ENCODE measurements at places on chromosomes 12 and 14. TPM values are rescaled to one million over a fixed set of nuclear protein-coding genes. Genes with fewer than 3 reads are reported as not detected.

DNA sequence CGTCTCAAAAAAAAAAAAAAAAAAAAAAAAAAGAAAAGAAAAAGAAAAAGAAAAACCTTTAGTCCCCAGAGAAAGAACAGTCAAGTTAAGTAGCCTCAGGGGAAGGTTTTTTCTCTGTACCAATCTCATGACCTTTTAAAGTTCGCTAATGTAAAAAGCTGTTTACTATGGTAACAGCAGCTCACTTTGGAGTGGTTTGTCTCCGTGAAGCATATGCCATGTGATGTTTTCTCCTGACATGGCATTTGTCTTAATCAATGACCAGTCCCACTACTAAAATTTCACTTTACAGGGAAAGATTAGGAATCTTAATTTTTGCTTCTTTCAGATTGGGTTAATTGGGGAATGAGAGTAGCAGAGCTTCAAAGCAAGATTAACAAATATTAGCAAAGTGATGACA is 4.3 kb downstream of the RNF212B start:
- H3K4me1 ChIP-seq: peaks cover 3% of the 10 kb centered on the region
- H3K27ac ChIP-seq: no peak overlapping the region
- H3K4me3 ChIP-seq: no peak overlapping the region
- no peaks in the 10 kb centered on the region for H3K36me3 ChIP-seq
- H3K27me3 ChIP-seq: peaks cover 13% of the 10 kb centered on the region
- no peak for DNase-seq

Gene SLC6A15
- total RNA-seq: 0.17 TPM

Gene GPR68
- total RNA-seq: 6.9 TPM

Gene JPH4
- 0.12 TPM for total RNA-seq

Gene SELPLG
- total RNA-seq: 60.1 TPM

Gene TSHR
- not detected for total RNA-seq

DNA sequence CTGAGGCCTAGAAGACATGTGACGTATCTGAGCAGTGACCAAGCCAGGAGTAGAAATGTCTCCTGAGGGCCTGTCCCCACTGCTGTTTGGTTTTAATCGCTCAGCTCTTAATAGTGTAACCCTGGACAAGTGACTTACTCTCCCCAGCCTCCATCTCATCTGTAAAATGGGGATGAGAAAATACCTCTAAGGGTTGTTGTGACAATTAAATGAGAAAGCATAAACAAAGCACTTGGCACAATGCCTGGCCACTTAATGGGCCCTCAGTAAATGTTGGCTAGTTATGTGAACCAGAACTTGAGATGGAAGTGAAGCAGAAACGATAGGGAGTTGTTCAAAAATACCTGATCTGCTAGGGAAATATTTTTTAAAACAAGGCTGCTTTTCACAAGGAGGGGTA is 58.2 kb downstream of the HMGA2 start:
- no peak overlapping the region for H3K27ac ChIP-seq
- DNase-seq: no peak
- no peak overlapping the region for H3K4me3 ChIP-seq
- H3K36me3 ChIP-seq: no peaks in the 10 kb centered on the region
- H3K27me3 ChIP-seq: peaks cover 35% of the 10 kb centered on the region
- H3K4me1 ChIP-seq: peaks cover 4% of the 10 kb centered on the region

Gene RASAL1
- total RNA-seq: 4.4 TPM

- no peaks in the 10 kb centered on the region for H3K27me3 ChIP-seq
- no peak overlapping the region for H3K27ac ChIP-seq
- H3K36me3 ChIP-seq: no peaks in the 10 kb centered on the region
- H3K4me1 ChIP-seq: no peaks in the 10 kb centered on the region
- DNase-seq: no peak
Observed at GRCh38 chr12:25566202-25566949, 13.3 kb upstream of the LMNTD1 start.

Gene SSTR1
- total RNA-seq: not detected

DNA sequence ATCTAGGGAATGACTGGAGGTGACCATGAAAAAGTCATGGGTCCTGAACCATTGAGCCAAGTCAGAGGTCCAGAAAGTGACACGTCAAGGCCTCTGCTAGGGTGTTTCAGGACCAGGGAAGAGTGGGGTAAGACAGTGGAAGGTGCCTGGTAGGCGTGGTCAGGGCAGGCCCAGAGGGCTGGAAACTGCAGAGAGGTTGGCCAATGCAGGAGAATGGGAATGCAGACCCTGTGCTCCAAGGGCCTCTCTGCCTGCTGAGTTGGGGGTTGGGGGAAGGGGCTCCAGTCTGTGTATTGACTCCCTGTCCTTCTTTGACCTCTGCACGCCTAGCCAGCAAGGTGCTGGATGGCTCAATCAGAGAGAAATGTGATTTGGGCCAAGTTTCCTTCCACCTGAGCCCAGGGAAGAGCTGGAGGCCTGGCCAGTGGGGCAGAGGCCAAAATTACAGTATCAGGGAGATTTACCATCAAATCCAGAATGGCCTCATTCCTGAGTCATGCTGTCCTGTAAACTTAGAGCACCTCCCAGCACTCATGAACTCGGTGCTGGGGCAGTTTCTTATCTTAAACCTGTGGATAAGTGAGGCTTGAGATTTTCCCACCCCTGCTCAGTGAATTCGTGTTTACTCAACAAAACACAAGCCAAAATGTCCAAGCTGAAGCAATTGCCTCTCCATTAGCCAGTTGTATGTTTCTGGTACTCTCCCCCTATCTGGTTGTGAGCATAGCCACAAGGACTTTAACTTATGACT is 24.4 kb downstream of the IRF2BPL start:
- no peak overlapping the region for H3K4me3 ChIP-seq
- H3K36me3 ChIP-seq: no peaks in the 10 kb centered on the region
- H3K27ac ChIP-seq: no peak overlapping the region
- H3K4me1 ChIP-seq: peaks cover 4% of the 10 kb centered on the region
- no peaks in the 10 kb centered on the region for H3K27me3 ChIP-seq
- no peak for DNase-seq

DNA sequence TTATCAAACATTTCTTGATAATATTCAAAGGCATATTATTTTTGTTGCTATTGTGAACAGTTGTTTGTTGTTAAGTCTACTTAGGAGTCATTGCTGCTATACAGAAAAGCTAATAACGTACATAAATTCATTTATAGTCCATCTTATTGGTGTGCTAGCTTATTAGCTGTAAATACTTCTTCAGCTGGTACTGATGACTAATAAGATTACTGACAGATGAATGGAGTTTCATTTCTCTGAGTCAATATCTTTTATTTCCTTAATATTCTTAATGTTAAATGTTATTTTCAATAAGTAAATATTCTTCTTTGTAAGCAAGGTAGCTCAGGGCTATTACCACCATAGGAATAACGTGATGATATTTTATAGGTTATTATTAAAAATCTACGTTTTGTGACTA is 139.4 kb upstream of the SLCO1C1 start:
- DNase-seq: no peak
- no peak overlapping the region for H3K27ac ChIP-seq
- no peaks in the 10 kb centered on the region for H3K4me1 ChIP-seq
- no peaks in the 10 kb centered on the region for H3K36me3 ChIP-seq

Gene RNASE1
- total RNA-seq: not detected

Gene RFX4
- total RNA-seq: not detected

Gene KRT6A
- total RNA-seq: not detected

- H3K36me3 ChIP-seq: peaks cover 54% of the 10 kb centered on the region
- no peak for DNase-seq
- H3K4me3 ChIP-seq: no peak overlapping the region
- H3K4me1 ChIP-seq: peaks cover 81% of the 10 kb centered on the region
- peak overlapping the region; percentile 59 for H3K27ac ChIP-seq
Observed at GRCh38 chr14:102811971-102812370, 34.7 kb downstream of the TRAF3 start.

GRCh38 chr12:58381546-58381945 is 440.2 kb downstream of the ATP23 start:
- DNase-seq: no peak
- H3K36me3 ChIP-seq: no peaks in the 10 kb centered on the region
- H3K4me1 ChIP-seq: no peaks in the 10 kb centered on the region
- no peak overlapping the region for H3K4me3 ChIP-seq

DNA sequence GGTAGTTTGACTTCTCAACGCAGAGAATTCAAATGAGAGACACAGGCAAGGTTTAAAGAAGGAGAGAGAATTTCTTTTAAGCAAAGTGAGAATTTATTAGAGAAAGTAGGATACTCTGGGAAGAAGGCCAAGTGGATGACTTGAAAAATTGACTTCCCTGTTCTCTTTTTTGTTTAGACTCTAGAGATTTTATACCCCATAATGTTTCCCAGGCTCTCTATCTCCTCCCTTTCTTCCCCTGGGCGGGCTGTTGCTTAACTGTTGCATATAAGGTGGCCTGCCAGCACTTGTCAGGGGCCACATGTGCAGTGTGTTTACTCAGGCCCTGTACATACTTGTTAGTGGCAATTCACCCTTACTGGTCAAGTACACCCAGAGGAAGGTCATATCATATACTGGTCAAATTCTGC is 403.7 kb downstream of the SLC6A15 start:
- DNase-seq: no peak
- H3K36me3 ChIP-seq: no peaks in the 10 kb centered on the region
- H3K4me1 ChIP-seq: no peaks in the 10 kb centered on the region
- H3K4me3 ChIP-seq: no peak overlapping the region

GRCh38 chr12:114266536-114266935 is 139.4 kb downstream of the TBX5 start:
- H3K4me1 ChIP-seq: no peaks in the 10 kb centered on the region
- H3K4me3 ChIP-seq: no peak overlapping the region
- no peaks in the 10 kb centered on the region for H3K36me3 ChIP-seq
- H3K27ac ChIP-seq: no peak overlapping the region
- no peak for DNase-seq

- peak; percentile 12 for DNase-seq
- H3K4me3 ChIP-seq: no peak overlapping the region
- H3K27me3 ChIP-seq: peaks cover 15% of the 10 kb centered on the region
Observed at GRCh38 chr12:52837413-52837741, 3.3 kb upstream of the KRT79 start.

Gene GPRC5A
- total RNA-seq: 0.07 TPM

Gene IL23A
- 47.6 TPM for total RNA-seq

- no peak within 1 kb of the TSS for H3K4me3 ChIP-seq
- peaks cover 1% of the 10 kb centered on the region for H3K4me1 ChIP-seq
- H3K27ac ChIP-seq: no peak within 1 kb of the TSS
- H3K27me3 ChIP-seq: peaks cover 46% of the 10 kb centered on the region
- DNase-seq: no peak
- no peaks in the 10 kb centered on the region for H3K36me3 ChIP-seq
Observed at GRCh38 chr12:46825591-46826414, at the start of gene SLC38A4. SLC38A4 (minus strand) TSS chr12:46825997; CDS start chr12:46793071, 32,926 bp downstream.

GRCh38 chr12:11811008-11811407 is 161.5 kb downstream of the ETV6 start:
- H3K27me3 ChIP-seq: no peaks in the 10 kb centered on the region
- H3K27ac ChIP-seq: peak overlapping the region; percentile 78
- no peak for DNase-seq
- peaks cover 13% of the 10 kb centered on the region for H3K36me3 ChIP-seq
- peaks cover 82% of the 10 kb centered on the region for H3K4me1 ChIP-seq

GRCh38 chr14:77097006-77097699 is 905 bp upstream of the CIPC start:
- H3K4me3 ChIP-seq: peak overlapping the region; percentile 85
- H3K36me3 ChIP-seq: no peaks in the 10 kb centered on the region
- peak overlapping the region; percentile 84 for H3K27ac ChIP-seq
- H3K27me3 ChIP-seq: no peaks in the 10 kb centered on the region
- no peak for DNase-seq

- no peak for DNase-seq
- H3K36me3 ChIP-seq: no peaks in the 10 kb centered on the region
- no peak overlapping the region for H3K27ac ChIP-seq
- H3K4me1 ChIP-seq: no peaks in the 10 kb centered on the region
- H3K27me3 ChIP-seq: peaks cover 37% of the 10 kb centered on the region
Observed at GRCh38 chr12:52235001-52235764, 2.1 kb downstream of the KRT7 start.

Gene NRIP2
- not detected for total RNA-seq

GRCh38 chr14:61558271-61558670 is 137.0 kb upstream of the HIF1A start:
- no peak overlapping the region for H3K4me3 ChIP-seq
- no peak for DNase-seq
- peaks cover 54% of the 10 kb centered on the region for H3K4me1 ChIP-seq
- no peaks in the 10 kb centered on the region for H3K36me3 ChIP-seq
- H3K27me3 ChIP-seq: no peaks in the 10 kb centered on the region

Gene FMNL3
- total RNA-seq: 31.9 TPM

Gene KRT77
- total RNA-seq: not detected

Gene JAG2
- total RNA-seq: 1.6 TPM

Gene SIX6
- not detected for total RNA-seq

DNA sequence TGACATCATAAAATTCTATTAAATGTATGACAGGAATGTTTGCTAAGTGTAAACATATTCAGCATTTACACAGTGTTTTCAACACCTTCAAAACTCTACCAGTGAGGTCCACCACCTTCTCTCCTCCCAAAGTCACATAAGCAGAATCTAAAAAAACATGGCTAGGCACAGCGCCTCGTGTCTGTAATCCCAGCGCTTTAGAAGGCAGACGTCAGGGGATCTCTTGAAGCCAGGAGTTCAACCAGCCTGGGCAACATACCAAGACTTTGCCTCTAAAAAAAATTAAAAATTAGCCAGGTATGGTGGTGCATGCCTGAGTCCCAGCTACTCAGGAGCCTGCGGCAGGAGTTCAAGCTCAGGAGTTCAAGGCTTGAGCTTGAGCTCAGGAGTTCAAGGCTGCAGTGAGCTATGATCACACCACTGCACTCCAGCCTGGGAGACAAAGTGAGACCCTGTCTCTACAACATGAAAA is 30.0 kb downstream of the NUMB start:
- no peak for DNase-seq
- H3K4me3 ChIP-seq: no peak overlapping the region
- H3K36me3 ChIP-seq: peaks cover 4% of the 10 kb centered on the region
- H3K4me1 ChIP-seq: peaks cover 9% of the 10 kb centered on the region
- no peak overlapping the region for H3K27ac ChIP-seq
- H3K27me3 ChIP-seq: no peaks in the 10 kb centered on the region

Gene AQP5
- not detected for total RNA-seq

GRCh38 chr12:104142543-104142942 is 4.5 kb upstream of the NFYB start:
- peaks cover 2% of the 10 kb centered on the region for H3K4me1 ChIP-seq
- H3K4me3 ChIP-seq: no peak overlapping the region
- no peaks in the 10 kb centered on the region for H3K27me3 ChIP-seq
- no peak for DNase-seq
- no peaks in the 10 kb centered on the region for H3K36me3 ChIP-seq

Gene CISTR
- not detected for total RNA-seq

DNA sequence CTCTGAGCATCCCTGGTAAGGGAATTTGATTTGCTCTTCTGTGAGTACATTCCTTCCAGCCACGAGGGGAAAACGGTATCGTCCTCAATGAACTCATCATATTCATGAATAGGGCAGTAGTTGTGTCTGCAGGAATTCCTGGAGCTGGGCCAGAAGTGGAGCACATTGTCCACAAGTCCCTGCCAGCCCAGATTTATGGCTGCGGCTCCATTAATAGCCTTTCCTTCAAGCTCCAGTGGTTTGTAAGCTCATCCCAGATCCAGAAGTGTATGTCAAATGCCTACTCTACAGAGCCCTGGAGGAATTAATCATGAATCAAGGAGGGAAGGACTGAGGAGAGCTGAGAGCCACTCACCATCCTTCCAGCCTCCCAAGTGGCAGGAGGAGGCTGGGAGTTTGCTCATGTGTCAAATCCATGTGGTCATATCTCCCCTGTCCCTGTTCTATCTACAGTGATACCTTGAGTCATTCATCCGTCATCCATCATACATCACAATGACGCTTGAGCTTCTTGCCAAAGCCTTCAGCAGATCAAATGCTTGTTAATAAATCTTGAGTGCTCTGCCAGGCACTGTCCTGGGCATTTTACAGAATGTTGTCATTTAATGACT is 65.5 kb downstream of the SVOP start:
- H3K27ac ChIP-seq: no peak overlapping the region
- peaks cover 2% of the 10 kb centered on the region for H3K4me1 ChIP-seq
- peaks cover 1% of the 10 kb centered on the region for H3K27me3 ChIP-seq
- no peak overlapping the region for H3K4me3 ChIP-seq
- H3K36me3 ChIP-seq: no peaks in the 10 kb centered on the region

- no peaks in the 10 kb centered on the region for H3K27me3 ChIP-seq
Observed at GRCh38 chr14:90620568-90621077, 195.6 kb downstream of the TTC7B start.

Gene AKAP6
- 1.8 TPM for total RNA-seq
